Nucleus accumbens (tissue), 56 donors: ENCODE measurements at places on chromosomes 5 and 9.

- DNase-seq: no peak
Observed at GRCh38 chr9:130268521-130269211, 3.1 kb downstream of the HMCN2 start.

- no peak for DNase-seq
Observed at GRCh38 chr5:8473827-8474568, 605.0 kb downstream of the MTRR start.

DNA sequence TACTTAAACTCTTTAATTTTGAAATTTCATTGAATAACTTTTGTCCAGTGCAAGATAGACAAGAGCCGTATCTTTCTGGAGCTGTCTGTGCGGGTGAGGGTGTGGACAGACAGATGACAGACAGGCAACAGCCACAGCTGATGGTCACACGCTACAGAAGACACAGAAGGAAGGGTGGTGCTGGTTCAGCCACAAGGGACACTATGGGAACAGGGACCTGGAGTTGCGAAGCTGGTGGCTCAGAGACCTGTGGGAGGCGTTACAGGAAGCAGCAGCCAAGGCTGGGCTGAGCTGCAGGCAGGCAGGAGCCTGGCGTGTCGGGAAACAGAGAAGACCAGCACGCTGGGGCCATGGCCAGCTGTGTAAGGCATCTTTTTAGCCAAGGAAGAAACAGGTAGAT, 104.4 kb downstream of the WNK2 start:
- DNase-seq: no peak

DNA sequence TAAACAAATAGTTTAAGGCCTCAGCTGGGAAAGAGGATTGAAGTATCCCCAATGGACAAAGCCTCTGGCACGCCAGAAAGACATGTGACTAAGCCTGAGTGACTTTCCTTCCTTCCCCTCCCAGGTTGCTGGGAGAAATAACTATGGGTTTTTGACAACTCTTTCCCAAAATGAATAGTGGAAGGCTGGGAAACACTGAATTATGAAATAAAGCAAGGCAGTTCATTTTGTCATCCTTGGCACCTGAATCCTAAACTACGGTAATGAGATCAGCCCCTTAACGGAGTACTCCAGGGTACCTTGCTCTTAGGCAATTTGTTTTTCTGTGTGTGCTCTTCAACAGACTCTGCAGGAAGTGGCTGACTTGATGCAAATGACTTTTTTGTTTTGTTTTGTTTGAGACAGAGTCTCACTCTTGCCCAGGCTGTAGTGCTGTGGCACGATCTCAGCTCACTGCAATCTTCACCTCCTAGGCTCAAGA, 75.2 kb downstream of the LMNB1 start:
- no peak for DNase-seq

DNA sequence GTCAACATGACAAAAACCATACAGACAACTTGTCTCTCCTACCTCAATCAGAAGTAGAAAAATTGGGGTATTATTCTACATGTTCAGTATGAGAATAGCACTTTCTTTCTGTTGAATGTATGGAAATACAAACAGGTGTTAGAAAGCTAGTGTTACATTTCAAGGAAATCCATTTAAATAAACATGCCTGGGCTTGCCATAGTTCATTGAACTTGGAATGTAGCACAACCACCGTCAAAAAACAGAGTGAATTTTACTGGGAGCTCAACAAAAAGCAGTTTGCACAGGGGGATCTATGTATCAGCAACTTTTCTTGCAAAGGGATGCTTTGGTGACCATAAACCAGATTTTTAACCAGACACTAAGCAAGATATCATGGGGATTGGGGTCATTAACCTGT, 307.9 kb upstream of the SMARCA2 start:
- no peak for DNase-seq

- DNase-seq: no peak
Observed at GRCh38 chr5:142201471-142201887, 92.9 kb downstream of the NDFIP1 start.

DNA sequence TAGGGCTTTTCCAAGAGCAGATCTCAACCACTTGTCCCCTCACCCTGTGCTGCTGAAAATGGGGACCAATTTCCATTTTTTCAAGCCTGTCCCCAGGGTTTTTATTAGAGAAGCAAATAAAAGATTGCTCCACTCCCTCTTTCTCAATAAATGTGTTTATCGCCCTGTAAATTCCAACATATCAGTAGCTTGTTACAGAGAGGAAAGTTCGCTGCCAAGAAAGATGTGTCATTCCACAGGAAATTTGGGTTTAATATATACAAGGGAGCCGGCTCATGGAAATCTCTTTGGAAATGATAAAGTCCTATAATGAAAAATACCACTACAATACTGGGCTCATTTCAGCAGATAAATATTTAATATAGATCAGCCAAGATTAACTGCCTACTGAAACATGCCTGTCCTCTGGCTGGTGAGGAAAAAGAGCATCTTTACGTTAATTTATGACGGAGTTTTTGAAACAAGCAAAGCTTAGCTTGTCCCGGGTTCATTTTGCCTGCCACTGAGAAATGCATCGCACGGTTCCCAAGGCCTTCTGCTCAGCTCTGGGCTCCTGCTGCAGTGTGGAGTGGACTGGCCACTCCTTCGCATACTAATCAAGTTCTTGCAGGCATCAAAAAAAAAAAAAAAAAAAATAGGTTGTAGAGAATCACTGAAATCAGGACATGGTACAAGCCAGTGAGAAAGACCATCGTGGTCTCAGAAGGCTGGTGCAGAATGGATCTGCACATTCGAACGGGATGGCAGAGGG, 84.5 kb downstream of the BRINP1 start:
- DNase-seq: no peak

- peak; percentile 78 for DNase-seq
Observed at GRCh38 chr9:92634712-92635605, 35.0 kb downstream of the IPPK start.

DNA sequence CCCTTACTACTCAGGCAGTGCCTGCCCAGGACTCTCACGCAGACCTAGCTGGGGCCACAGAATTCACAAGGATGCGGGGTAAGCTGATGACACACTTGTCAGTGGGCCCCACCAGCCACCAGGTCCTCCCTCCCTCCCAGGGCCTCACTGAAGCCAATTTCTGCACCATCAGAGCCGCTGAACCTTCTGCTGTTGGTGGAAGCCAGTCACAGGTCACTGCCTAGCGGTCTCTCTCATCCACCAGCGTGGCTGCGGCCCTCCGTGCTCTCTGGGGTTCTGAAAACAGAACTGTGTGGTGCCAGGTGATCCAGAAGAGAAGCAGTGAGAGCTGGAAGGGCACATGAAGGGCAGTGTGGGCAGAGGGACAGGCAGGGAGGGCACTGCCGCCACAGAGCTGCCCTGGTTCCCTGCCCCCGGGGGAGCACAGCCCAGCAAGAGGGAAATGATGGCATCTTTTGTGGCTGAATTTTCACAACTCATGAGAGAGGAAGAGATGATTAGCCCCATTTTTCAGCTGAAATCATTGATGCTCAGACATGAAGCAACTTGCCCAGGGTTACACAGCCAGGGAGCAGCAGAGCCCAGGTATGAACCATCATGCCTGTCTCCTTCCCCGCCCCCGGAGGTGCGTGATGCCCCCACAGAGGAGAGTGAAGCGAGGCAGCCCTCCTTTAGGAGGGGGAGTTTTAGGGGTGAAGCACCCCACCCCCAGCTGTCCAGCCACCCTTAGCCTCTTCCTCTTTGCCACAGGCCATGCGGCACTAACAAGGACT, 41.4 kb upstream of the CPLX2 start:
- no peak for DNase-seq

DNA sequence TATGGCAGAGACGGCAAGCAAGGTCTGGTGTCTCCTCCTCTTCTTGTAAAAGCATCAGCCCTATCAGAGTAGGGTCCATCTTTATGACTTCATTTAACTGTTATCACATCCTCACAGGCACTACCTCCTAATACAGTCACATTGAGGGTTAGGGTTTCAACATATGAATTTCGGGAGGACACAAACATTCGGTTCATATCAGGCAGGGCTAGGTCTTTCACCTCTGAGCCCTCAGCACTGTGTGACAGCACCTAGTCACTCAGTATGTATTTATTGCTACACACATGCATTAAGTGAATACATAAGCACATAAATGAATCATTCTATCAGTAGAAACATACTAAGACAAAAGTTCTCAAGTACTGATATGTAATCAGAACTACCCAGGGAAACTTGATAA, 9.4 kb upstream of the BTF3 start:
- DNase-seq: no peak

DNA sequence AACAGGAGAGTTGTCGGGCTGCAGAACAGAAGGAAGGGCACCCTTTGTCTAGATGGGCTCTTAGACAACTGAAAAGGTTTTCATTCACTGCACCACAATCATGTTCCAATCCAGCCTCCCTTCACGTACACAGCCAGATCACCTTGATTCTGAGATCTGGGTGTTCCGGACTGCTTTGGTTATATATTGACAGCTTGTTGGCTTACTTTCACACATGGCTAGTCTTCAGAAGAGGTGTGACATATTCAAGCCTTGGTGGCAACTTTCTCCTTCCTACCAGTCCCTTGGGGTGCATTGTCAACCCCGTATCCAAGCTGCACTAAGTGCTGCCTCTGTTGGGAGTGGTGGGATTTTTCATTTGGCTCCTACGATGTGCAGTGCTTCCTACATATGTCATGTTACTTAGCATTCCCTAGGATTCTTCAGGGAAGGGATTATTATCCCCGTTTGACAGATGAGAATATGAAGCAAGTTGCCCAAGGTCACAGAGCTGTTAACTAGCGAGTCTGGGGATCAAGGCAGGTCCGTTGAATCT, 100.6 kb downstream of the LIFR start:
- no peak for DNase-seq

GRCh38 chr9:33239921-33240320, at the start of gene SPINK4:
Gene SPINK4 (plus strand): TSS chr9:33240167. CDS start chr9:33240209, 42 bp downstream.
- DNase-seq: no peak
